ENCODE measurements at places on chromosomes 3 and 15.

DNA sequence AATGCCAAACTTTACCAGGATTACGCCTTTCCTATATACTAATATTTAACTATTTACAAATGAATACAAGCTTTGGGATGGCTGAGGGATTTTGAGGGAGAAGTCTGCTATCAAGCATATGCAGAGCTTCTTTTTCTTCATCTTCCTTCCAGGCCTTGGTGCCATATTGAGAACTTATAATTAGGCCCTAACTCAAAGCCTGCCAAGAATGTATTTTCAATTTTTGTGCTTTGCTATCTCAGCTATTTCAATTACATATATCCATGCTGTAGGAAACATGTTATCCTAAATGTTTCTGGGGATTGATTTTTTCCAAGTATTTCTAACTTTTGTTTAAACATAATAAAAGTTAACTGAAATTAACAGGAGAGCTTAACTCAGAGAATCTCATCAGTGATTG, 425.0 kb upstream of the GRM7 start:
- DNase-seq: no peak

DNA sequence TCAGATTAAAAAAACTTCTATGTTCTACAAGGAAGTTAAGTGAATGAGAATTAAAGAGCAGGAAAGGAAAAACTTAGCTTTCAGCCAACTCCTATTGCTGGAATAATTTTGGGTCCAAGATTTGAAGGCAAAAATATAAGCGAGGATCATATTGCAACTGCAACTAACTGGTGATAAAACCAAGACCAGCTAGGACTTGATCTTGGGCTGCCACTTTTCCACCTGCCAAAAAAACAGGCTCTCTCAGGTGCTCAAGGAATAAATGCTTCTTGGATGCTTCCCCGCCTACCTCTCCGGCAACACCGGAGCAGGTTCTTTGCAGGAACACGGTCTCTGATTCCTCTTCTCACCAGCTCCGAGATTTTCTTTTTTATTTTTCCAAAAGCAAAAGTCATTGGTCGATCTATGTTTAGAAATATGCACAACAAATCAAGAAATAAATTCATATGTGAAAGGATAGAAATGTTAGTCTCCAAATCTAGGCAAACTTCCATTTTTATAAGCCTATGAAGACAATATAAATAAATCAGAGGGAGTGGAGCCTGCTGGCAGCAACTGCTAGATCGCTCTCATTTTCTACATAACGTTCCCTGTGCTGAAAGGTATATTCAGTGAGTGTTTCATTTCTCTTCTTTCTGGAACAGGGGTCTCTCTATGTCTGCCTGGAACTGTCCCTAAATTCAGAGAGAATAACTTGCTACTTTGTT, 241.9 kb downstream of the NTRK3 start:
- no peak for DNase-seq

GRCh38 chr3:130739848-130740247, 6.8 kb downstream of the PIK3R4 start:
- DNase-seq: no peak

DNA sequence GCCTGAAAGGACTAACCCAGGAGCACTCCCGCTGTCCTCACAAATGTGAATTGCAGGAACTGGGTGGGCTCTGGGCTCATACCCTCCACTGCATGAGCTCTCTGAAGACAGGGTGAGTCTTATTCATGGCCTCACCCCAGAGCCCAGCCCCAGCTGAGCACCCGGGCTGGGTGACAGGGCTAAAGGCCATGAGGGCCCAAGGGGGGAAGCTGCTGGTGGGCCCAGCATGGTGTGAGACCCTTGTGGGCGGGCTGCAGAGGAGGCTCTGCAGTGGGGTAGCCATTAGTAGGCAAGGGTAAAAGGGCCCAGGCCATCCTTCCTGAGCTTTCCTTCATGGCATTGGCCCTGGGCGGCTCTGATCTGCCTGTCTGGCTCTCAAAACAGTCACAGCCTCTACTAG, 30.3 kb downstream of the SRPRB start:
- DNase-seq: no peak

GRCh38 chr3:107894998-107895397, 195.8 kb downstream of the CD47 start:
- no peak for DNase-seq

- no peak for DNase-seq
Observed at GRCh38 chr15:85118581-85118980, 136.9 kb downstream of the PDE8A start.

DNA sequence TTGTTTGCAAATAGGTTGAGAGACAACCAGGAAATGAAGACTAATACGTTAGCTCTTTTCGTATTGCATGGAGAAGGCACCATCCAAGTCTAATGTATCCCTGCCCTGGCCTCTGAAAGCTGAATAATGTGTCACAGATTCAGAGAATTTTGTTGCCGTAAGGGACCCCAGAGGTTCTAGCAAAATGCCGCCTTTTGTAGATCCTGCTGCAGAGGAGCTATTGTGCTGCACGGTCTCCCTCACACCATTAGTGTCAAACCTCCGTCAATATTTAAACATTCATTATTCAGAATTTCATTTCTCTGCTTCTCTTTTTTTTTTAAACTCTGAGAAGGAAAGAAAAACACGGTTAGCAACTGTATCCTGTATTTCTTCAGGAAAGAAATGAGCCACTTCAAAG, 238.7 kb downstream of the EPHB1 start:
- no peak for DNase-seq

DNA sequence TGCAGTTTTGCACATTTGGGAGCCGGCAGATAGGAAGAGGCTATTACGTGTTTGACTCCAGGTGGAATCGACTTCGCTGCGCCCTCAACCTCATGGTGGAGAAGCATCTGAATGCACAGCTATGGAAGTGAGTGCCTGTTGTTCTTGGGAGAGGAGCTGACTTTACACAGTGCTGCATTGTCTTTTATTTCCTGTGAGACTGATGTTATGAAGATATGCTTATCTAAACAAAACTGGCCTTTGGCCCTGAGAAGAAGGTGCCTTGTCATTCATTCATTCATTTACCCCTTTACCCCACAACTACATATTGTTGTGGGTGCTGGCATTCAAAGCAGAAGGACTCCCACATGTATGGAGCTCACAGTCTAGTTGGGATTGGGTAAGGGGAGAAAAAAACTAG, 32.6 kb downstream of the PSMD6 start:
- DNase-seq: no peak

All from activated T-helper 1 cell treated with anti-CD3 and anti-CD28 coated beads, Interleukin-2, amount 50 U/mL, for 16 hours (primary cell).